K562 (cell line): ENCODE measurements at places on chromosomes 6 and 20. TPM values are rescaled to one million over a fixed set of nuclear protein-coding genes. Genes with fewer than 3 reads are reported as not detected.

Gene MRAP2
- total RNA-seq = 7.4 and 8.7 TPM in 2 replicates

Gene ULBP3
- total RNA-seq = 0.38 TPM in 1 of 2 replicates, not detected in the other

Gene TUBB1
- total RNA-seq = 1.9 and 3.9 TPM in 2 replicates

Gene SLC44A4
- 13.6 and 18.6 TPM in 2 replicates for total RNA-seq

Gene CST2
- total RNA-seq = not detected in 2 replicates

Gene OR2H2
- not detected in 2 replicates for total RNA-seq

DNA sequence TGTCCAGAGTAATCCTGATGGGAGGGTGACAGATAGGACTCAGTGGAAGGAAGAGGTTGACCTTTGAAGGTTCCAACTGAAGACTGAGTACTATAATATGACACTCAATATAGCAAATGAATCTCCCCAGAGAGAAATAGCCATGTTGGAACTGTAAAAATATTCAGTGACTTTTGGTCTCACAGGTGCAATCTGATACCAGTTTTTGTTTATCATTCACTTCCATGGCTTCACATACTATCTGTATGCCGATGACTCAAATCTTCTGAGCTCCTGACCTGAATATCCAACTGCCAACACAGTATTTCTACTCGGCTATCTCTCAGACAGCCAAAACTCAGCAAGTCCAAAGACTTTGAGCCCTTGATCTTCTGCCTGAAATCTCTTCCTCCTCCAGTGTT is 21.8 kb upstream of the PKHD1 start:
- DNase-seq = no peak

- peak; percentile 9 for DNase-seq
Measured at GRCh38 chr6:120111001-120111400, 761.4 kb upstream of the MAN1A1 start.

DNA sequence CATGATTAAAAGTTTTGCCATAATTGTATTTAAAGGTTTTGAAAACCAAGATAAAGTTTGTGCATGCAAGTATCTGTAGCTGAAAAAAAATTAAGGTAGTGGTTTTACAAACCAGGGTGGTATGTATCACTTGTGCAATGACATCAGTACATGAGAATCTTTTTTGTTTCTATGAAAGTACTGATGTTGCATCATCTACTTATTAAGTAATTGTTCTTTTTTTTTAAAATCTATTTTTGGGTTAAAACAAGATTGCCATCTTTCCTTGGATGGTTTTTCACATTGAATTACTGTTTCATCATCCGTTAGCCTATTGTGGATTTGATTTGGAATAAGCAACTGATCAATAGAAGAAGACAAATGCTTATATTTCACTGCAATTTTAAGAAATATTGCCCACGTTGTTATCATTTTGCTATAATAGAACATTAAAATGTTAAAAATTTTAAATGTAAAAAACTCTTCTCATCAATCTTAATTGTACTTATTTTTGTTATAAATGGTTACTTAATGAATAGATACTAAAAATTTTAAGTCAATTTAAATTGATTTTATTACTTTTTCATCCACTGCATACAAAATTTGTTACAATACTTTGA is 39.8 kb upstream of the TAGAP start:
- DNase-seq = no peak

GRCh38 chr20:17882065-17882833 is 86.3 kb downstream of the SNX5 start:
- no peak for DNase-seq

- no peak for DNase-seq
Measured at GRCh38 chr6:105591053-105591452, 188.2 kb upstream of the PREP start.

DNA sequence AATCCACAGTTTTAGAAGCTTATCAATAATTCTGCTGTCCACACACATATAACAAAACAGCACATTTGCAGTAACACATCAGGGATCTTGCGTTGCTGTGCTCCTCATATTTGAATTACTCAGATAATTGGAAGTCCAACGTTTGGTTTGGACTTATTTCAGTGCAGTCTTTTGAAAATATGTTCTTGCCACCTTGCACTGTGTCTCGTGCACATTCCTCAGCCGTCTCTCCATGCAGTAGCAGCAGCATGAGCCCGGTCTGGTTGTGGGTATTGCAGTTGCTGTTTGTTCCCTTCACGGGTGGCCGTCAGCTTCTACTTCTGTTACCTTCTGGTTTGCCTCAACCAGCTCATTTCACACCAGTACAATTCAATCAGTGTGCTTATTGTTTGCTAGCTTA is 215.5 kb downstream of the SLC24A3 start:
- DNase-seq = no peak

GRCh38 chr20:32433311-32434021 is 75.3 kb downstream of the ASXL1 start:
- DNase-seq = no peak

DNA sequence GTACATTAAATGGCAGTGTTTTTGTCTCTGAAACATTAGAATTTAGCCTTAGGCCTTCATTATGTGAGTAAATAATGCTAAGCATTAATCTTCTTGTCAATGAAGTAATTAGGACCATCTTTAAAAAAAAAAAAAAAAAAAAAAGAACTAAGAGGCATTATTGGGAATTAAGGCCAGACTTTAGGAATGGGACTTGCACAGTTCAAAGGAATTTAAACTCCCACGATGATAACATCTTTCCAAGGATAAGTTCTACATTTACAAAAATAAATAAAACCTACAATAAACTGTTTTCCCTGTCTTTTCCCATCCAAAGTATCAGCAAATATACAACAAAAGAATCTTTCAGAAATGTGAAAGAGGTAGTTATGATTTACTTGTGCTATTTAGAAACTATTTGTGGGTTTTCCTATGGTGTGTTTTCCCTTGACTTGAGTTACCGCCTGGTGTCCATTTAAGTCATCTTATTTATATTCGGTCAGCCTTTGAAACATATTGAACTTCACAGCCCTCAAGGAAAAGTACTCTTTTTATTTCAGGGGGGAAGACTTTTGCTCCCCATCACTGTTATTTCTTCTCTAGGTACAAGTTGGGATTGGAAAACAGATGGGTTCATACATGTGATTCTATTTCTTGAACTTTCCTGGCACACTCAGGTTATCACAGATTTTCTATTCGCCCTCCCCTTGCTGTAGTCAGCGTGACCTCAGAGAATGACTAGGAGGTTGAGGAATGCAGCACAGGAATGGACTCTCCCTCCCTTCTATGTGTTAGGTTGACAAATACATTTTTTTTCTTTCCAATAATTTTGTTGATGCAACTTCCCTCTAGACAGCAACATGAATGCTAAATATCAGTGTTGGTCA is 13.6 kb downstream of the STMND1 start:
- DNase-seq = no peak

- no peak for DNase-seq
Measured at GRCh38 chr6:93562582-93562981, 143.2 kb upstream of the EPHA7 start.

- no peak for DNase-seq
Measured at GRCh38 chr20:49347156-49347555, 69.3 kb upstream of the ZNFX1 start.

GRCh38 chr6:33195304-33196165 is 3.3 kb upstream of the COL11A2 start:
- DNase-seq = peak; percentile 55

- DNase-seq = no peak
Measured at GRCh38 chr6:46137387-46137786, 7.6 kb downstream of the ENPP4 start.

GRCh38 chr6:65170273-65170672 is 536.8 kb downstream of the EYS start:
- no peak for DNase-seq
